CD4-positive, alpha-beta T cell treated with Interleukin-1 beta for 1 hour (primary cell): ENCODE measurements at places on chromosomes 3 and 15.
A peak's percentile ranks its signal among the peaks of the same experiment; 100 is the strongest.

- DNase-seq = no peak
Measured at GRCh38 chr15:56428821-56429458, 36.0 kb downstream of the MNS1 start.

DNA sequence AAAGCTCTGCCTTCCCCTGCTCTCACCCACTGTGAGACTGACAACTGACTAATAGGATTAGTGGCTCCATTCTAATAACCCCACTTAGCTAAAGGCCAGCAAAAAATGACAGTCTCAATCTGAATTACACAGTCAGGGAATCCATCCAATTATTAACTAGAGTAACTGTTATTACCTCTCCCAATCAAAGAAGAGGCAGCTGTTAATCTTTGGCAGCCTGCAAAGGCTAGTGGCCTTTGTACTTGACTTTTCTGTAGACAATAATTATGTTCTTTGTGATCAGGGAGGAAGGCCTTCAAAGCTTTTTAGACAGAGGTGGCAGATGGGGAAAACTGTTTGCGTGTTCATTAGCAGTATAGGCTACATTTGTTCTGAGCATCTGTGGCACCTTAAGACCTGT lies 177.7 kb downstream of the ISL2 start:
- no peak for DNase-seq

DNA sequence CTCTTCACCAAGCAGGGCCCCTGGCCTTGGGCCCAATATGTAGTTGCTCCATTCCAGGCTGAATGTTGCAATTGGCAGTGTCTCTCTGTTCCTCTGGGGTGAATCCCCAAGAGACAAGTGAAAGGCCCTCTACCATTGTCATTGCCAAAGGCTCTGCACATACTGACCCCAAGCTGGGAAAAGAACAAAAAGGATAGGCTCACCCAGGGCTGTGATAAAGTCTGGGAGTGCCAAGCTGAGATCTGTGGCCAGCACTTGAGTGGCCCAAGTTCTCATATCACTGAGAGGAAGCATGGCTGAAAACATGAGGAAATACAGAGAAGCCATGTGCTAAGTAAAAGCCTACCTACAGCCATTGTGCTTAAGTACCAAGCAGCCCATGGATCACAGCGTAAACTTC lies 612.2 kb upstream of the EPHA6 start:
- no peak for DNase-seq

- no peak for DNase-seq
Measured at GRCh38 chr3:161567577-161568361, 71.2 kb downstream of the OTOL1 start.

DNA sequence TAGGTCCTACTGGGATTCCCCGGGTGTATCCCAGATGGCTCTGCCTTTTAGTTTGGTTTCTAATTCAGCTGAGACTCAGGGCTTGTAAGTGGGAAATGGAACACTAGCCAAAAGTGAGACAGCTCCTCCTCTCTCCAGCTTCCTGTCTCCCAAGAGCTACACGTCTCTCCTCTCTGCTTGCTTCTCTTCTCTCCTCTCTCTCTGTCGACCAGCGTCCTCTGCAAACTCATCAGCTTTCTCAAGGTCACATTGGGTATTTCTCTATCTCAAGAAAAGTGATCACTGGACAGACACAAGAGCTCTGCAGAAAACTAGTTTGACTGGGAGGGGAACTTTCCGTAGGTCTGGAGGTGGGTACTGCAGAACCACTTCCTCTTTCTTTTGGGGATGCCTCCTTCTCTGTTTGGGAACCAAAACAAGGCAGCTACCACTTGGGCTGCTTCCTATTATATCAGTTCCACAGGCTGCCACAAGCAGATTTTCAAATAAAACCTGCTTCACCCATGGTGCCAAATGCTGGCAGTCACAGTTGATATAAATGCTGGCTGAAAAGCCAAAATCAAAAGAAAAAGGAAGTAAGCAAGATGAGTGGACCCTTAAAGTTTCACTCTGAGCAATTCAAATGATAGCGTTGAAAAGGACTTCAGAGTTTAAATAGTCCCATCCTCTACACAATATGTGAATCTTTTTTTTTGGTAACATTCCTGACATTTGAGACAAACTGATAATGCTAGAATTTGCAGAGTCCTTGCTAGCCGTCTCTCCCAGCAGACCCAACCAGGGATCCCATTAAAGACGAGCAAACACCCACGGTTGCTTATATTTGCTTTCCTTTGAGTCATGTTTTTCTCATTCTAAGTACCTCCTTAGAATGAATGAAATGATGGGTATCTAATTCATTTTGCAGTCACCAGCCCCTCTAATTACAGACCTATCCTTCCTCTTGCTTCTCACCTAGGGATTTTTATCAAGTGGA lies 7.2 kb upstream of the DYNC1LI1 start:
- DNase-seq = peak; percentile 38
